ENCODE measurements at places on chromosomes 16 and 17. TPM values are rescaled to one million over a fixed set of nuclear protein-coding genes. Genes with fewer than 3 reads are reported as not detected.

The CRISPLD2 gene
- 114 TPM for total RNA-seq

The FASN gene
- total RNA-seq, result 87.2 TPM

The MYH3 gene
- 2.0 TPM for total RNA-seq

The CNTD1 gene
- total RNA-seq, result 3.3 TPM

The MYH8 gene
- total RNA-seq, result not detected

The SPATA22 gene
- 1.1 TPM for total RNA-seq

The RASD1 gene
- 10.8 TPM for total RNA-seq

The PLD6 gene
- 1.3 TPM for total RNA-seq

The CCDC78 gene
- 0.96 TPM for total RNA-seq

The DRC3 gene
- 1.4 TPM for total RNA-seq

The CES1 gene
- 11.6 TPM for total RNA-seq

The KRTAP9-1 gene
- not detected for total RNA-seq

DNA sequence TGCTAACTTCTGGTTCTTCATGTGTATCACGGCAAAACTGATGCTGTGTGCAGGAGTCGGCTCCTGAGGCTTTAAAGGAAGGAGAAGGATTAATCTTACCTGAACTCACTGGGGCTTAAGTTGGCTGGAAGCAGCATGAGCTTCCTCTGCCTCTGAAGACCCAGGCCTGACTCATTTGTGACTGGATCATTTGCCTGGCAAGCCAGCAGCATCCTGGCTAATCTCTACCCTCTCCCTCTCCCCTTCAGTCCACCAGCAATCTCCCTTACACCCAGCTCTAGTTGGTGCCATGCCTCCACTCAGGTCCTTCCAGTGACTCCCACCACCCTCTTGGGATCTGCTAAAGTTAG, 150.3 kb downstream of the IRX3 start:
- no peak for DNase-seq

GRCh38 chr17:78109489-78109761, 19.1 kb downstream of the TMC6 start:
- no peak for DNase-seq

- DNase-seq, result no peak
Measured at GRCh38 chr17:82910041-82910481, 70.2 kb upstream of the ZNF750 start.

GRCh38 chr17:30104575-30105339, 11.9 kb upstream of the NSRP1 start:
- peak; percentile 90 for DNase-seq

GRCh38 chr17:2865228-2865627, 69.0 kb downstream of the RAP1GAP2 start:
- DNase-seq, result no peak

DNA sequence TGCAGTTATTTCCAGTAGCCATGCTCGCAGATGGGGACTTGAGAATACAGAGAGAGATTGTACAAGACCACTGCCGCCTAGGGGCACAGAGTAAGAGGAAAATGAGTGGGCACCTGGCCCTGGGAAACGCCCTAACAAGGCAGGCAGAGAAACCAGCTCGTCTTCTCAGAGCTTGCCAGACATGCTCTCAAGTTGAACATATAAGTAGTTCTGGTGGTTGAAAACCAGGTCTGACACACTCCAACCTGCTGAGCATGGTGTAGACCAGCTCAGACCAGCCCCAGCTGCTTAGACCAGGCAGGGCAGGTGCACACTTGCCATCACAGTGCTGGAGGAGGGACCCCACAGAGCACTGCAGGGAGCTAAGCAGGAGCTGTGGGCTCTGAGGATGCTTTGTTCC, 250.5 kb downstream of the CPPED1 start:
- DNase-seq, result no peak

GRCh38 chr16:3121851-3122467, 9.6 kb downstream of the ZNF205 start:
- DNase-seq, result no peak

- DNase-seq, result no peak
Measured at GRCh38 chr17:28242791-28243190, 76.2 kb upstream of the TMEM97 start.

GRCh38 chr17:62592341-62593099, 35.0 kb upstream of the MRC2 start:
- no peak for DNase-seq

DNA sequence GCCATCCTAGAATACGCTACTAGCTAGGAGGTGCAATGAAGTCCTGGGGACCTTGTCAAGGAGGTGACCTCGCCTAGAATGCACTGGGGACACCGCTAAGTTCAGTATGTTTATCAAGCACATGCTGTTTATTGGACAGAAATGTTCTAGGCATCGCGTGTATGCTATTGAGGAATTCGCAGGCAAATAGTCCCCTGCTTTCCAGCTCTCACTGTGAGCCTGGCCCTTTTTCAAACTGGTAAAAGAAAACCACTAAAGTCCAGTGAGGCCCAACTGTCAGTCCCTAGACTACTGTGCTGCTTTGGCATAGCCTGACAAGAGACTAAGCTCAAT, 1.2 kb upstream of the FAM222B start:
- DNase-seq, result no peak

GRCh38 chr16:14056970-14057369, 14.1 kb upstream of the MRTFB start:
- DNase-seq, result no peak

GRCh38 chr17:67055041-67055443, 10.7 kb downstream of the CACNG1 start:
- DNase-seq, result no peak

- no peak for DNase-seq
Measured at GRCh38 chr16:66389256-66390176, 23.0 kb downstream of the CDH5 start.

GRCh38 chr17:3890082-3890877, 2.6 kb downstream of the CAMKK1 start:
- peak; percentile 30 for DNase-seq

Data from mucosa of descending colon (tissue), 3 donors.